ENCODE measurements at places on chromosomes 13 and 19.
A peak's percentile ranks its signal among the peaks of the same experiment; 100 is the strongest.

GRCh38 chr13:52600666-52601065 lies 41.6 kb upstream of the HNRNPA1L2 start:
- peak; percentile 32 for DNase-seq

DNA sequence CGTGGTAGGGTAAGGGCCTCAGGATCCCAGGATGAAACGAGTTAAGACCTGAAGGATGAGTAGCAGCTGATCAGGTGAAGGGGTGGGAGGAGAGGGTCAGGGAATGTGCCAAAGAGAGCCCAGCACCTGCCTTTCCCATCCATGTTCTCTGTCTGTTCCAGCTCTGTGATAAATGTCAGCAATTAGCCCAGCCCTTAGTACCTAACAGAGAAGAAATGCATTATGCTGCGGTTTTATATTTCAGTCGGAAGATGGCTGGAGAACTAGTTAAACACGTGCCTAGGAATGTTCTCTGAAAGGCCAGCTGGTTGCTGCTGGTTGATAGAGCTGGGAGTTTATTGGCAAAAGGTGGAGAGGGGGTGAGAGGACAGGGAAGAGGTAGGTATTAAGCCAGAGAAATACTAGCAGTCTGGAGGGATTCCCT lies 268.2 kb downstream of the SHISA2 start:
- no peak for DNase-seq

- no peak for DNase-seq
These were observed 5.8 kb downstream of the MTRF1 start for GRCh38 chr13:41257535-41257934.

DNA sequence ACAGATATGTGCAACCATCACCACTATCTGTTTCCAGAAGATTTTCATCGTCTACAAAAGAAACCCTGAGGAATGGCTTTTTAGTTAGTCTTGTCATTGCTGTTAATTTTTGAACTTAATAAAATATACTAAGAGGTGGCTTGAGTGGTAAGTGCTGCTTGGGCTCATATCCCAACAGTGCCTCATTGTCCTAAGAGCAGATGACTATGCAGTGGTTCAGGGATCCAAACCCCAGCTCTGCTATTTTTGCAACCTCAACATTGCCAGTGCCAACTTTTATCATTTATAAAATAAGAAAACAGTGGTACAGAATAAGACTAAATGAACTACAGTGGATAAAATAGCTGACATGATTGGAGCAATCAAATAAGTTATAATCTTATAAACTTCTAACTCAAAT lies 123.2 kb upstream of the SLC7A1 start:
- DNase-seq = no peak

- no peak for DNase-seq
These were observed 26.9 kb downstream of the ZNF846 start for GRCh38 chr19:9741476-9742171.

DNA sequence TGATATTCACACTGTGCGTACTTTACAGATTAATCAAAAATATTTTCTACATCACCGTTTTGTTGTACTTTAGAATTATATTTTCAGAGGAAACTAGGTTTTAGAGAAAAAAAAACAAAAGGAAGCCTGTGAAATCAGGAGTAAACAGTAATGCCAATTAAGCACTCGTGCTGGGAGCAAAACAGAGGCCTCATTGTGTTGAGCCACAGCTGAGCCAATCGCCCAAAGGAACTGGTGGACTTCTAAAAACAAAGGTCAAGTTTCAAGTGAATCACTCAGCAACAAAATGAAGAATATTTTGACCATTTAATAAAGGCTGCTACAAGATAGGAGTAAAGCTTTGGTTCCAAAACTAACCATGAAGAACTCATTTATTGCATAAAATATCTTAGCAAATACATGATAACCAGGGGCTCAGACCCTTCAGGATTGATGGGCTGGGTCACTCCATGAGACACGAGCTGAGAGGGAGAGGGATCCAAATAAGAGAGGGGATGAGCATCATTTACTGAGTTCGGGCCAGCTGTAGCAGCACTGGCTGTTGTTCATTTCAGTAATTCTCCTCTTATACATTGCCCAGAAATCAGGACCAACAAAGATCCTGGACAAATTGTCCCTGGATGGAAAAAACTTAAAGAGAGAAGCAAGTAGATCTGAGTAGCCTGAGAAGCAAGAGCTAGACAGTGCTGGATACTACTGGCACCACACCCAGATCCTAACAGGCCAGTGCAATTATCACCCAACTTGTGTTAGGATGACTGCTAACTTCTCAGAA lies 8.3 kb upstream of the NALCN start:
- peak; percentile 30 for DNase-seq

GRCh38 chr13:35388441-35389355 lies 87.8 kb downstream of the MAB21L1 start:
- peak; percentile 37 for DNase-seq

DNA sequence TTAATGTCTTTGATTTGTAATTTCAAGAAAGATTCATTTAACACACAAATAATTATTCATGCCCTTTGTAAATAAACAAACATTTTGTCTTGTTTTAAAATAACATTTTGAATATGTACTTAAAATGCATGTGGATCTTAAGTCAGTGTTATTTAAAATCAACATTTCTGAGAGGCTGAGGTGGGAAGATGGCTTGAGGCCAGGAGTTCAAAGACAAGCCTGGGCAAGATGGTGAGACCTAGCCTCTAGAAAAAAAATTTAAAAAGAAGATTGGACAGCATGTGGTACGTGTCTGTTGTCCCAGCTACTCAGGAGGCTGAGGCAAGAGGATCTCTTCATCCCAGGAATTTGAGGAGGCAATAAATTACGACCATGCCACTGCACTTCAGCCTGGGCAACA lies 1268.2 kb downstream of the SLITRK1 start:
- DNase-seq = no peak

- DNase-seq = no peak
These were observed 2.9 kb upstream of the ATP8B3 start for GRCh38 chr19:1814833-1815604.

DNA sequence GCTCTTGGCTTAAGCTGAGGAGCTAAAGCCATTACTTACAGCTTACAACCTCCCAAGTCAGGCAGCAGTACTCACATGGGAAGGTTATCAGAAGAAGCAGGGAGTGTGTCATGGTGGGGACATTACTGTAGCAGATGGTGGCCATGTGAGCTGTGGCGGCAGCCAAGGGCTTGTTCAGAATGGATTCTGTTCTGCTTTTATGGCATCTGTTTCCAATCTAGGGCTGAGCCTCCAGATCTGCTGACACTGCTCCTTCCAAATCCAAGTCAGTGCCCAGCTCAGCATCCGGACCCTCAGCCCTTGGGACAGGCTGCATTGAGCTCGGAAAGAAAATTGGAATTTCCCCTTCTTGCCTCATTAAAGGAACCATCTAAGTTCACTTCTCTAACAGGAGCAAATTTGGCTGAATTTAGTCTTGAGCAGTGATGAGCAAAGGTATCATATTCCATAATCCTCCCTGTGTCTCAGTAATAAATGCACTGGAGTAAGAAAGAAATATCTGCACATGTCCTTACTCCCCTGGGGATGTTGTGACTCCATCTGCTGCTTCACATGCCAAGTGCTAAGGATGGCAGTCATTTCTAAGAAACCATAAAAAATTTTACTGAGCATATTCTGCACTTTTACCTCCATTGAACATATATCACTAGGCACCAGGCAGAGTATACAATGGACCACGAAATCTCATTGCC lies 73.9 kb downstream of the KCTD12 start:
- DNase-seq = no peak

DNA sequence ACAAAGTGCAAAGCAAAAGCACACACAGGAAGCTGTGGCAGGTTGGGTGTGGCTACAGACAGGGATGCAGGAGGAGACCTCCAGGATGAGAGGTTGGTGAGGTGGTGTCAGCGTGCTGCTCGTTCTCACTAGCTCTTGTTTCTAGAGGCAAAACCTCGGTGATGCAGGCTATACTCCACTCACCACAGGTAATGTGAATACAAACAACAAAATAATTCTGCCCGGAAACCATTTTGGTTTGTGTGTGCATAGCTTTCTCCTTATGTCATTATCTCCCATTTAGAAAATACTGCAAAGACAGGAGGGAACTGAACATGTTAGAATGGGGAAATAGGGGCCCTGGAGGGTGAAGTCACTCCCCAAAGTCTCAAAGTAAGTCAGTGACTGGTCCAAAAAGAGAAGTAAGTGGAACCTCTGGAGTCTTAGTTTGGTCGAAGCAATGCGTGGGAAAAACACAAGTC lies 9.4 kb downstream of the LCP1 start:
- DNase-seq = no peak

- DNase-seq = no peak
These were observed 25.6 kb downstream of the EPS15L1 start for GRCh38 chr19:16446108-16446723.

DNA sequence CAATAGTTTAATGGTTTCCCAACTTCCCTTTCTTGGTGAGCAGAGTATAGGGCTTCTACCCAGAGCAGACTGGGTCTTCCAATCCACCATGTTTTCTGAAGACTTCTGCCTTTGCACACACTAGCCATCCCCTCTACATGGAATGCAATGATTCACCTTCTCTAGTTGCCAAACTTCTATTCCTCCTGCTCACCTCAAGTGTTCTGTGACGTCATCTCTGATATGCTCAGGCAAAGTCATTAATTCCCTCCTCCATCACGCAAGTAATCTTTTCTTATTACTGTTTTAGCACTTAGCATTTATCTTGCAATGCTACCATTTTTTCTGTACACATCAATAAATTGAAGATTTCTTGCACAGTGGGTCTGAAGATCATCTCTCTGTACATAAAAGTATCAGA lies 174.2 kb downstream of the RBM26 start:
- DNase-seq = no peak

DNA sequence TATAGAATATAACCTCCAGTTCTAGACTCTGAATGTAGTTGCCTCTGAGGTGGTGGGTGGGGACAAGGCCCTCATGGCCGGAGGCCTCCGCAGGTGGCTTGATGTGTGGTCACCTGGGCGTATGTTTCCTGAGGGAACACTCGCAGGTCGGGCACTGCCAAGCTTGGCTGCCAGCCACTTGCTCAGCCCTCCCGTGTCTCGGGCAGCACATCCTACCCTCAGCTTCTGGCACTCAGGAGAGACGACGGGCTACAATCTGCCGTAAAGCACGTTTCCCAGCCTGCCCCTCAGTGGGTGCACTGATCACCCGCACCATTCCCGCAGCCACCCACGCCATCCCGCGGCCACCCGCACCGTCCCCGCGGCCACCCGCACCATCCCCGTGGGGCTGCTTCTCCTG lies 15.2 kb downstream of the THOP1 start:
- DNase-seq = no peak

DNA sequence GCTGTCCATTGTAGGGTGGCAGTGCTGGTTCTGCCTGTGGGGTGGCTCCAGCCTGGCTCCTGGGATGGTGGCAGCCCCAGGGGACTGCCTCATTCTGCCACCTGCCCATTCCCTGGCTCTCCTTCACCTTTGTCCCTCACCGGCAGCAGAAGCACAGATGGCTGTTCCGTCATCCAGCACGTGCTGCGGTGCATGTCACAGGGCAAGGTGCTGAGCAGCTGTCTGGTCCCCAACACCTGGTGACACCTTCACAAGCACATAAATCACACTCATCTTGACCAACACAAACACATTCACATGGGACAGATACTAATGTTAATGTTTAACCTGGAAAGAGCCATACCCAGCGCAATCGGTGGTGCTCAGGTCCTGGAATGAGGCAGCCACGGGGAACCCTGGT lies 126.8 kb downstream of the UQCRFS1 start:
- DNase-seq = no peak

GRCh38 chr19:17058236-17058635 lies 17.0 kb downstream of the HAUS8 start:
- DNase-seq = peak; percentile 53

DNA sequence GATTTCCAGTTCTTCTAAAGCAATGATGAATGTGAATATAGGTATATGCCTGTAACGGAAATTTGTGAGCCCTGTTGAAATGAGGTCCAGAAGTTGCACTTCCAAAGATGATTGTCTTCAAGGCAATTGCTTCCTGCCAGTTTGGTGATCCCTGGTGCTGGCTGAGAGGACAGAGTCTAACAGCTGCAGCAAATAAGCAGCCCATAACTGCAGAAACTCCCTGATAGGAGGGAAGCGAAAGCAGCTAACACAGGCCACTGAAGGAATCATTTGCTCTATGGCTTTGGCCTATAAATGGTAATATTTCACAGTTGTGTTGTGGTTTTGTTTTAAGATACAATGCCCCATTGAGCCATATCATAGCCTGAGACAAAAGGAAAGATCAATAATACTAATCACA lies 451.5 kb upstream of the MIR17HG start:
- no peak for DNase-seq

DNA sequence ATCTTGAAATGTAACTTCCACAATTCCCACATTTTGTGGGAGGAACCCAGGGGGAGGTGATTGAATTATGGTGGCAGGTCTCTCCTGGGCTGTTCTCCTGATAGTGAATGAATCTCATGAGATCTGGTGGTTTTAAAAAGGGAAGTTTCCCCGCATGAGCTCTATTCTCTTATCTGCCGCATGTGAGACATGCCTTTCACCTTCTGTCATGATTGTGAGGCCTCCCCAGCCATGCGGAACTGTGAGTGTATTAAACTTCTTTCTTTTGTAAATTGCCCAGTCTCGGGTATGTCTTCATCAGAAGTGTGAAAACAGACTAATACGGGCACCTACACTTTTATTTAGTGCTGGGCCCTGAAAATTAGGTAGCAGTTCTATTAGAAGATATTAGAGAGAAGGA lies 45.8 kb downstream of the TNFSF13B start:
- DNase-seq = no peak

GRCh38 chr13:32264407-32264806 lies 50.8 kb downstream of the ZAR1L start:
- peak; percentile 66 for DNase-seq

Measured in choroid plexus epithelial cell (primary cell).